Dorsolateral prefrontal cortex (tissue), 122 donors: ENCODE measurements at places on chromosomes 11 and 22.
A peak's percentile ranks its signal among the peaks of the same experiment; 100 is the strongest.

- peak; percentile 59 for DNase-seq
These were observed 9.4 kb upstream of the SAMM50 start for GRCh38 chr22:43945632-43946383.

DNA sequence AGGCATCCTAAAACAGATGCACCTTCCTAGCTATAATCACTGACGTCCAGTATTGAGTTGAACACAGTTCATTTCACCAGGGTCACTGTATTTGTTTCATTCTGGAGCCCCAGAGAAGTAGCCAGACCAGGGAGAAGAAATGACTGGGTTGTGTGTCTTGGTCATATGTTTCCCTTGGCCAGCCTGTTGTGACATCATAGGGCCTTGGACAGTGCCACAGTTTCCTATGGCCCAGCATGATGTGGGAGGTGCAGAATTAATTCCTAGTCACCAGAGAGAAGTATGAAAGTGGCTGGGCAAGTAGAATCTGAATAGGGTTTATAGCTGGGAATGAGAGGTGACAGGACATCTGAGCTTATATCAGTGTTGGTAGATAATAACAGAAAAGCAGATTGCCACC lies 84.0 kb upstream of the ZBED5 start:
- DNase-seq = no peak

- no peak for DNase-seq
These were observed 28.5 kb upstream of the PDE2A start for GRCh38 chr11:72702577-72703241.

DNA sequence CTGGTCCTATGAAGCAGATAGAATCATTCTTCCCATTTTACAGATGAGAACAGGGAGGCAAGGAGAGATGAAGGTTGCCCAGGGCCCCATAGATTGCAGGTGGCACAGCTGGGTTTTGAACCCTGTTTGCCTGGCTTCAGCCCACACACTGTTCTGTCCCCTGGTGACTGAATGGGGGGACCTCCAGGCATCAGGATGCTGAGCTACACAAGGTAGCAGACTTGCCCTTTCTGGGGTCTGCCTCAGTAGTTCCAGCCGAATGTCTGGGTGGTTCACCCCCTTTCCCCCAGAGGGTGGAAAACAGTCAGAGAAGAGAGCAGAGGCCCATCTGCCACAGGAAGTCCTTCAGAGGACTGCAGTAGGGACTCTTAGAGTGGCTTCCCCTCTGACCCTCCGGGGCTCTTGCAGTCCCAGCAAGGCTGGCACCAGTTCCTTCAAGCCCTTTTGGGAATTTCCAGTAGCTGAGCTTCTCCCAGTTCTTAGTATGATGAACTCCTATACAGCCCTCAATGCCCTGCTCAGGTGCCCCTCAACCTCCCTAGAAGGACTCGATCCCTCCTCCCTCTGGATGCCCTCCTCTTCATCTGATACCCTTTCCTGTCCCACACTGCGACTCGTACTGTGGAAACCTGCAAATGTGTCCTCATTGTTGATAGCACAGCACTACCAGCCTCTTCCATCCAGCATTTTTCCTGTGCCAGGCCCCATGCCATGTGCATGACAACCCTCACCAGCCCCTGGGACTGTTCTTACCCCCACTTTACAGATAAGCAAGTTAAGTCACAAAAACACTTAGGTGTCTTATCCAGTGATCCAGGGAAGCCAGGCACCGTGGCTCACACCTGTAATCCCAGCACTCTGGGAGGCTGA lies 82.8 kb downstream of the IGLL1 start:
- no peak for DNase-seq

DNA sequence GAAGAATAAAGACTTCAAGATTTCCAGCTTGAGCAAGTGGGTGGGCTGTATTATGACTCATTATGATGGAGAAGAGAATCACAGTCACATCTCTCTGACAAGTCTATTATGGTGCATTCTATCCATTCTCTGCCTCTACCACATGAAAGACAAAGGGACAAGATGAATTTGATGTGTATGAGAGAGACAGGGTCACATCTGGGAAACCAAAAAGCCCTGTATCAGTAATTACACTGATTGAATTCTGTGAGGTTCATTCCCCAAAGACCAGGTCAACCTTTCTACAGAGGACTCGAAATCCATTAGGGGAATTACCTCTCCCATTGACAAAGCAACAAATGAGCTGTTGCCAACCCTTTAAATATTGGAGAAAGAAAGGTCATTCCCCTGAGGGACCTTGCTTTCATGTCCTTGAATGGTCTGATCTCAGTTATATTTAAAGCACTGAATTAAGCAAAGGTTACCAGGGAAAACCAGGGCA lies 109.6 kb downstream of the USP35 start:
- no peak for DNase-seq

GRCh38 chr11:77966338-77966737 lies 28.1 kb downstream of the INTS4 start:
- no peak for DNase-seq

GRCh38 chr11:1918436-1919315 lies 827 bp upstream of the TNNT3 start:
- no peak for DNase-seq

- DNase-seq = no peak
These were observed 169.6 kb upstream of the PGR start for GRCh38 chr11:101299210-101299609.

- no peak for DNase-seq
These were observed 53.0 kb downstream of the DNAJC24 start for GRCh38 chr11:31422703-31423102.

DNA sequence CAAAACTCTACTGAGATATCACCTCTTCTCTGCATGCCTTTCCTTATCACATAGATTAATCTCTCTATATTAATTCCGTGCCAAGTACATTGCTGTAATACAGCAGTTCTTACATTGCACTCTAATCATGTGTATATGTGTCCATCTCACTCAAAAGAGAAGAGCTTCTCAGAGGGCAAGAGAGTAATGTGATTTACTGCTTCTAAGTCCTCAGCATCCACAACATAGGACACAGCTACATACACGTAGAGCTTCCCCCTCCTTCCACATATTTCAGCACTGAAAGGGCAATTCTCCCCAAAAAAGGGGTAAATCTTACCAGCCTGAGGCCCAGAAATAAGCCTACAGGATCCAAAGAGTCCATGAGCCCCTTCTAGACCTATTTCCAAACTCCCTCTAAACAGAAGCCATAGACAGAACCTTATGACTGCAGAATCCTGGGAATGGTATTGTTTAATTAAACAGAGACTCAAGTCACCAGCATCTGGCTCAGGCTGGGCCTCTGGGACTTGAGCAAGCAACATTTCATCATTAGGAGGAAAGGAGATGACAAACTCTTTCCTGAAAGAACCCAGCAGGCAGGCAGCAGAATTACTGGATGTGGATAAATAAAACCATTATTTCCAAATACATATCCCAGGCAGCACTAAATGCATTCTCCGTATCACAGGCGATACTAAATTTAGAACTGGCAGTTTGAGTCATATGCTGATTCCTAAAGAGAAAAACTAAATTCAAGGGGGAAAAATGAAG lies 87.2 kb downstream of the KCNC1 start:
- no peak for DNase-seq

DNA sequence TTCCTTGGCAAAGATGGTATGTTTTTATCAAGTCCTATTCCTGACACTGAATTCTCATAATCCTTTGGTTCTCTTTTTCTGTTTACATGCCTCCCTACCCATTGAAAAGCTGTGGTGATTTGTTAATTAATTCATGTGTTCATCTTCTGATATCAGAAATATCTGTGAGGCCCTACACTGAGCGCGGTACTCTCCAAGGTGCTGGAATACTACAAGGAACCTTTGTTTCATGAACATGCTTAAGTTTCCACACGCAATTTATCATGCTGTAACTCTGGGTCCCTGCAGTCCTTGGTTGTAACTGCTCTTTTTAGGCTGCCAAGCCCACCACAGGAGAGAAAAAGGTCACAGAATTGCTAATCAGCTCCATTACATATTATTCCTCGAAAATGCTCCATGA lies 331.8 kb downstream of the FAT3 start:
- no peak for DNase-seq

- DNase-seq = no peak
These were observed 183.7 kb downstream of the BRD1 start for GRCh38 chr22:49643998-49644397.

DNA sequence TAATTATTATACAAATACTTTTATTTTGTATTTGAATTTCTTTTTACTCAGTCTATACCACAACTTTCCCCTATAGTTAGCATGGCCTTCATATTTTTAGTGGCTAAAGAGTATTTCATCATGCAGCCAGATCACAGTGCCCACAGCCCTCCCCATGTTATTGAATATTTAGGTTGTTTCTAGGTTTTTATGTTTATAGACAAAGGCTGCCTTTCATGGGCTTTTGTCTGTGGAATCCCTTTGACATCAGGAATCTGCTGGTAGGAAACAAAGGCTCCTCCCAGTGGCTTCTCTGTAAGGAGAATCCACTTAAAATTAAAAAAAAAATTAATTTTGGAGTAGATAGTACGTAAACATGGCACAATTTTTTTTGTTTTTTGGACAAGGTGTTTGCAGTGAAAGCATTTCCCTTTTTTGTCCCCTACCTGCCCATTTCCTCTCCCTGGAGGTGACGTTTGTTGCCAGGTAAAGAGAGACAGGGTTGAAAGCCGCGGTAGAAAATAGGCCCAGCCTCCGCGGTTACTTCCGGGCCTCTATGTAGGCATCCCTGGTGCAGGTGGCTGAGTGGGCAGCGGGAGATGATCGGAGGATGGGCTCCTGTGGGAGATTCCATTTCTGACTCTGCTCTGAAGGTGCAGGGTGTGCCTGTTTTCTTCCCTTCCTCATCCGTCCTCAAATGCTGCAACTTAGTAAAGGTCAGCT lies 82.2 kb upstream of the OR4B1 start:
- no peak for DNase-seq

DNA sequence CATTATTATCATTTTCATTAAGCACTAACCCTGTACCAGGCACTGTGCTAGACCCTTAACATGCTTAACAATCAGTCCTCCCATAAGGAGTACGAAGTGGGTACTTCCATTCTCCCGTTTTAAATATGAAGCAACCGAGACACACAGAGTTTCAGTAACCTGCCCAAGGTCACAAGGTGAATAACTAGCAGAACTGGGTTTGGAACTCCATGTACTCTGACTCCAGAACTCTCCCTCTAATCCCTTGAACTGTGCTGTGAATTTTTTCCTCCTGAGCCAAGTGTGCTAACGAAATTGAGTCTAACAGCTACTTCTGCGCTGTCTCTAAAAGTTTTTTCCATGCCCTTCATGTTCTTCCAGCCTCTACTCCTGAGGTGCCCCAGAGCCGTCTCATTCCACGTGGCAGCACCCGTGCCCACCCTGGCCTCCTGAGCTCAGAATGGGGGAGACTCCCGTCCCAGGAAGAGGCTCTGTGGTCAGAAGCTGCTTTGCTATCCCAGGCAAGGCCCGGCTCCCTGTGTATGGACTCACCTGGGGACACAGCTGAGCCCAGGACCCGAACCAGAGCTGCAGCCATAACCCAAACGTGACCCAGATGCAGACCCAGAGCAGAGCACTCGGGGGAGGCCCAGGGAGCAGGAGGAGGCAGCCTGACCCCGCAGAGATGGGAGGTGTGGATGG lies 8.6 kb upstream of the TRIM29 start:
- no peak for DNase-seq

- DNase-seq = no peak
These were observed 87.3 kb upstream of the MYO18B start for GRCh38 chr22:25654676-25655075.

- no peak for DNase-seq
These were observed 66.4 kb downstream of the SGSM3 start for GRCh38 chr22:40436505-40437431.

- no peak for DNase-seq
These were observed 43.2 kb upstream of the CLMP start for GRCh38 chr11:123238297-123238696.

DNA sequence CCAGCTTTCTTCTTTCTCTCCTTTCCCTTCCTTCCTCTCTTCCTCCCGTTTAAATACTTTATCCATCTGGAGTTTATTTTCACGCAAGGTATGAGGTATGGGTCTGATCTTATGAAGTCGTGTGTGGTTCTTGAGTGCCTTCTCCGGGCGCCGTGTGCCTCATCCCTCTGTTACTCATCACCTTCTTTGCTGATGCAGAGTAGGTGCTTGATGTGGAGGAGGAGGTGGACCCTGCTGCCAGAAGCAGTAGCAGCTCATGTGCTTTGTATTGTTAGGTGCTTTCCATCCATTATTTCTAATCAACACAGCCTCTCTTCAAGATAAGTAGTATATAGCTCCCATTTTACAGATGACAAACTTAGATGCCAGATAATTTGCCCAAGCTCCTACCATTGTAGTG lies 47.0 kb downstream of the TNRC6B start:
- DNase-seq = no peak

DNA sequence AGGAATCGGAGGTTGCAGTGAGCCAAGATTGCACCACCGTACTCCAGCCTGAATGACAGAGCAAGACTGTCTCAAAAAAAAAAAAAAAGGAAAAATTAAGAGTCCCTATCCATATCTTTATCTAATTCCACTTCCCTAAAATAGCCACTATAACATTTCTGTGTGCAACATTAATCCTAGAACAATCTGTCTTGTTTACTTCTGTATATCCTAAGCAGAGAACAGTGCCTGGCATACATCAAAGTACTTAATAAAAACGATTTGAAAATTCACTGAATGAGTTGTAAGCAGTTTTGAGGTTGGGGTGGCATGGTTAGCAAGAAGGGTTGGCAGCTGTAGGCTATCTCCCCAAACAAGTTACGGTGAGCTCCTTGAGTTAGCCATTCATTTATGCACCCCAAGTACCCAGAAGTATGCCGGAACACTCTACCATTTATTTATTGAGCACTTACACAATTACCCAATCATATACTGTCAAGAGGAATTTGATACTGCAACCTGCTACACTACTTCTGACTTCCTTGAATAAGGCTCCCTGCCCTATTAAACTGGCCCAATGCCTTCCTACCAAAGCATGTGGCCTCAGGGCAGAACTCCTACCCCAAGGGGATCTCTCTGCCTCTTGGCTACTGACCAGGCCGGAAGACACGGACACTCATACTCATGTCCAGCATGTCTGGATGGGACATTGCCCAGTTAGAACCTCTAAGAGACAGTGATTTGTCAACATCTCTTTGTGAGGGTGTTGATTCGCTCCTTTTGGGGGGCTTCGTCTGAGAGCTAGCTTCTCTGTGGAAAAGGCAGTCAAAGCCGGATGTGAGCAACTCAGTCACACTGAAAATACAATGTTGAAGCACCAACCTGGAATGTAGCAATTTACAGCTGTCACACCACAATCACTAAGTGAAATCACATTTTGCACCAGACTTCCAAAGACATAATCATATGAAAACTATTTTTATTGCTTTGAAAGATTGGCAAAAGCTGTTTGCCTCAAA lies 16.3 kb upstream of the TMEM41B start:
- DNase-seq = no peak

DNA sequence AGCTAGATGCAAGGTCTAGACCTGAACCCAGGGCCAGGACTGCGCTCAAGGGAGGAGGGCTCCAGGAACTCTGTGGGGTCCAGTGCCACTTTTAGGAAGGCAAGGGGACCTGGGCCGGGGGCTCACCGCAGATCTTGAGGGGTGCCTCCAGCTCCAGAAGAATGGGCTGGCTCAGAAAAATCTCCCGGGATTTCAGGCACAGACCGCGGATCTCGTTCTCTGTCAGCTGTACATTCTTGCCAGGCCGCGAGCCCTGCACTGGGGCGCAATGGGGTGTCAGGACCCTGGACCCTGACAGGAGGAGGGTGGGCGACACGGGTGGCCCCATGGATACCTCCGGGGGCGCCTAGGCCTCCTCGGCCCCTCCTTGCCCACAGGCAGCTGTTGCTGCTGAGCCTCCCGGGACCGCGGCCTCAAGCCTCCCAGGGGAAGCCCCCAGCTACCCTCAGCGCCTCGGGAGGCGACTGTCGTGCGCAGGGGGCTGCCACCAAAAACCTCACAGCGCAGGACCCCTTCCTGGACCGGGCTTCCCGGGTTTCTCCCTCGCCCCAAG lies 640 bp downstream of the PPP1CA start:
- DNase-seq = no peak
